NCI-H2029 treated with DMSO at 0.1 percent for 48 hours (cell line): ENCODE measurements at places on chromosomes 1 and 21.

GRCh38 chr1:116067566-116067890, 43.7 kb upstream of the MAB21L3 start:
- no peak for DNase-seq

GRCh38 chr1:152018537-152018936, 18.3 kb downstream of the S100A11 start:
- DNase-seq: no peak

DNA sequence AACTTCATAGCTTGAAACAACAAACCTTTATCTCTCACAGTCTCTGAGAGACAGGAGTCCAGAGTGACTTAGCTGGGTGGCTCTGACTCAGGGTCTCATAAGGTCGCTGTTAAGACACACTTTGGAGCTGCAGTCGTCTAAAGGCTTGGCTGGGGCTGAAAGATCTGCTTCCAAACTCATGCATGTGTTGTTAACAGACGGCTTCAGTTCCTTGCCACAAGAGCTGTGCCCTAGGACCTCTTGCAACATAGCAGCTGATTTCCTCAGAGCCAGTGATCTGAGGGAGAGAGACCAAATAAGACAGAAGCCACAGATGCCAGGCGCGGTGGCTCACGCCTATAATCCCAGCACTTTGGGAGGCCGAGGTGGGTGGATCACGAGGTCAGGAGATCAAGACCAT, 176.8 kb downstream of the DISC1 start:
- no peak for DNase-seq

GRCh38 chr21:42336054-42336453, 14.7 kb downstream of the TFF2 start:
- DNase-seq: no peak

DNA sequence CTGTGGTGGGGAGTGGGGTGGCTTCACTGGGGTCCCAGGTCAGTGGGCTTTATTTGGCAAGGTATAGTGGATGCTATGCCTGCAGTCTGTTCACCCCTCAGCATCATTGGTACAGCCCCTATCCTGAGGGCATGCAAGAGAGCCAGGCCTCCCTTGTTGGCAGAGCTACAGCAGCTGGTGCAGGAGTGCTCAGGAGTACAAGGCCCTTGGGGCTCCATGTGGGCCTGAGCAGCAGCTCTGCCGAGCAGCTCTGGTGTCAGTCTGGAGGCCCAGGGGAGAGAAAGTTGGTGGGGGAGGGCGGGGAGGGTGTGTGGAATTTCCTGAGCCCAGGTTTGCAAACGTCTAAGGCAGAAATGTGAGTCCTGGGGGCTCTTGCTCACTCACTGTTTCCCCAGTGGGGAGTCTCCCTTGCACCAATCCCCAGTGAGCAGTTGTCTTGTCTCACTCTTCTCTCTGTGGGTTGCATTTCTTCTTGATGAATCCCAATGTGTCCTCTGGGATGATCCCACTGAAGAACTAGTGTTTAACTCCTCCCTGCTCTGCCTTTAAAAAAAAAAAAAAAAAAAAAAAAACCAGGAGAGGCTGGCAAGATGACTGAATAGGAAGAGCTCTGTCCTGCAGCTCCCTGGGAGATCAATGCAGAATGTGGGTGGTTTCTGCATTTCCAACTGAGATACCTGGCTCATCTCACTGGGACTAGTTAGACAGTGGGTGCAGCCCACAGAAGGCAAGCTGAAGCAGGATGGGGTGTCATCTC, 39.5 kb upstream of the CYP4X1 start:
- no peak for DNase-seq

DNA sequence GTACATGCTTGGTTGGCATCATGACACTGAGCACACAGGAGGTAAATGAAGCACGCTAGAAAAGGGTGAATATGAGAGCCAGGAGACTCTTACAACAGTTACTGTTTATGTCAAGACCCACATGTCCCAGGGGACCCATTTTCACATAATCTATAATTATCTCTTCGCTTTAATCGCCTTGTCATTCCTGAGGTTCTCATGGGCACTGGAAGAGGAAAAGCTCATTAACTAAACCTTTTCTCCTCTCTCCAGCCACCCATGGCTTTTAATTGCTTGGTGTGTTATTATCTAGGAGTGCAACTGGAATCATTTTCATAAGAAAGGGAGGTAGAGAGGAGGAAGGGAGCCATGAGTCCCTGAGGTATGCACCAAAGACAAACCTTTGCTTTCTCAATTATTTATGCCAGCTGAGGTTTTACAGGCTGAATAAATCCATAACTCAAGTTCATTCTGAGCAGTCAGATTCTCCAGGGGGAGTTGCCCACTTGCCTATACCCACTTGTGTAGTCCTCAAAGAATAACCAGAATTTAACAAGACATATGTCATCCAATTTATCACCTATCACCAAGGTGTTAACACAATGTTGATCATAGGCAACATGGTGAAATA, 77.4 kb downstream of the ACBD6 start:
- no peak for DNase-seq

DNA sequence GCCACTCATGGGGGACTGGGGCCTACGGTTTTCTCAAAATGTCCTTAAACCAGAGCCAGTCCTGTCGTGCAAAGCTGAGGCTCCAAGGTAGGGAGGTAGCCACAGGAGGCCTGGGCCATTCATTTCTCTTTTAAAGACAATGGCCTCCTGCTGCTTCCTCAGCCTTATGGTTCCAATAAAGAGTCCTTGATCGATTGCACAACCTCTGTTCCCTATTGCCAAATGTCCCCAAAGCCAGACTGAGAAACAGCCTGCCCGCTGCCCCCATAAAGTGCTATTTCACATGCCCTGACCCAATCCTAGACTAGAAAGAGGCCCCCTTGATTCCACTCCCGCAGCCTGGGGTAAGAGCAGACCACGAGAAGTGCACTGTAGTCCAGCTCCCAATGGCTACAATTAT, 166.7 kb downstream of the CLIC6 start:
- no peak for DNase-seq

- no peak for DNase-seq
Observed at GRCh38 chr1:180912801-180913565, at the start of gene KIAA1614. TSS of gene KIAA1614 (plus strand) at chr1:180912897. CDS start at chr1:180913244, 347 bp downstream.

DNA sequence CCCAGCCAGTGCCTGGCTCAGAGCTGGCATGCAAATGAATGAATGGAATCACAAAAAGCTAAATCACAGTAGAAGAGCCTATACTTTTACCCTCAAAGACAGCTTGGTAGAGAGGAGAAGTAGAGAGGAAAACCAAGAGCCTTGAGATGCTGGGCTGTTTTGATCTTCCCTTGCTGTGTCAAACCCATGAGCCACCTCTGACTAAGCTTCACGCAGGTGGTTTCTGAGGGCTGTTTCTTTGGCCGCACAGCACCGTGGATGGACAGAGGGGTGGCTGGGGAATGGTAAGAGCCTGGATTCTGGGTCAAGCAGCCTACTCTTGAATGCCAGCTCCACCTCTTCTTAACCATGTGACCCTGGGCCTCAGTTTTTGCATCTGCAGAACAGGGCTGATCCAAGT, 18.6 kb downstream of the ABCG1 start:
- no peak for DNase-seq

GRCh38 chr1:26700711-26701110, 4.9 kb downstream of the ARID1A start:
- no peak for DNase-seq
